ENCODE measurements at places on chromosomes 1 and 21. TPM values are rescaled to one million over a fixed set of nuclear protein-coding genes. Genes with fewer than 3 reads are reported as not detected.
A peak's percentile ranks its signal among the peaks of the same experiment; 100 is the strongest.

The SPRR2E gene
- total RNA-seq: not detected

The PTAFR gene
- 1.1 TPM for total RNA-seq

The LEPR gene
- 3.3 TPM for total RNA-seq

The CCT3 gene
- 142 TPM for total RNA-seq

The CYB5RL gene
- 10.5 TPM for total RNA-seq

The PKLR gene
- total RNA-seq: not detected

The EDARADD gene
- 0.68 TPM for total RNA-seq

The ERVH48-1 gene
- 0.13 TPM for total RNA-seq

GRCh38 chr1:50349242-50349565 lies 74.0 kb downstream of the DMRTA2 start:
- no peak for DNase-seq

DNA sequence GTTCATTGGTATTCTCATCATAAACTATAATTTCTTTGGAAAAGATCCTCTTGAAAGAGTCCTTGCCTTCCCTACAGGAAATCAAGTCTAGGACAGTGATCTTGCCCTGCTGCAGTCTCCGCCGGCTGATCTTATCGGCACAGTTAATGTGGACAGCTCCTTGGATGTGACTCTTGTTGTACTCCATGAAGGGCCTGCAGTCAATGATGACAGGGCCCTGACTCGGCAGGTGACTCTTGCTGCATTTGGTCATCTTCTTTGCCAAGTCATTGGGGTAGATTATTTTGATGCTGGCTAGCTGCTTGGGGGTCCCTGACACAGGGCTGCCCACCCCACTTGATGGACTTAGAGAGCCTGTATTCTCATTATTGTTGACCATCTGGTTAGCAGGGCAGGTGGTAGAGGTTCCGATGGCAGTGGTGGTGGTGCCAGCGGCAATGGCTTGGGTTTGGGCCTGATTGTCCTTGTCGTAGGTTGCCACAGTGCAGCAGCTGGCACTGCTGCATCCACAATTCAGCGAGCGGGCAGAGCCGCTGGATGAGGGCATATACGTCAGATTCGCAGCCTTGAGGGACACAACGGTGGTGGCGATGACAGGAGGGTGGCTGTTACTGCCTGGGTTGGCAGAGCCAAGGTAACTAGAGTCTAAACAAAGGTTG lies 2.7 kb downstream of the DUSP10 start:
- no peak for DNase-seq

- DNase-seq: no peak
Observed at GRCh38 chr1:180136331-180136967, 18.2 kb upstream of the QSOX1 start.

DNA sequence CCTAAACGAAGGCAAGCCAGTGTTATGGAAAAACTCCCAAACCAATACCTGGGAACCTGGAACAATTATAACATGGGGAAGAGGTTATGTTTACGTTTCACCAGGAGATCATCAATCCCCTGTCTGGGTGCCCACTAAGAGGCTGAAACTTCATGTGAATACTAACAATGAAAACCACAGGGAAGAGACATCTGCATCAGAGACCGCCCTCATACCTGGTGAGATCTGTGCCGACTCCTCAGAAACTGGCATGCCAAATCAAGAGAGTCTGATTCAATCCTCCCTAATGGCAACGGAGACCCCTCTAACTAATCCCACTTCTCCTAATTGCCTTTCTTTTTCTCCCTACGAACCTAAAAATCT lies 163.2 kb downstream of the IER5 start:
- DNase-seq: no peak

GRCh38 chr1:231986631-231987336 lies 360.2 kb downstream of the DISC1 start:
- DNase-seq: no peak

GRCh38 chr21:33198346-33199099 lies 31.2 kb upstream of the IFNAR2 start:
- no peak for DNase-seq

DNA sequence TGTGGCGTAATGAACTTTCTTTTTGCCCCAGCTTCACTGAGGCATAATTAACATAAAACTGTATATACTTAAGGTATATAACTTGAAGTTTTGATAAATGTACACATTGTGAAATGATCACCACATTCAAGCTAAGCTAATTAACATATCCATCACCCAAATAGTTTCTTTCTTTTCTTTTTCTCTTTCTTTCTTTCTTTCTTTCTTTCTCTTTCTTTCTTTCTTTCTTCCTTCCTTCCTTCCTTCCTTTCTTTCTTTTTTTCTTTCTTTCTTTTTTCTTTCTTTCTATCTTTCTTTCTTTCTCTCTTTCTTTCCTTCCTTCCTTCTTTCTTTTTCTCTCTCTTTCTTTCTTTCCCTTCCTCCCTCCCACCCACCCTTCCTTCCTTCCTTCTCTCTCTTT lies 62.5 kb downstream of the XCL1 start:
- DNase-seq: no peak

DNA sequence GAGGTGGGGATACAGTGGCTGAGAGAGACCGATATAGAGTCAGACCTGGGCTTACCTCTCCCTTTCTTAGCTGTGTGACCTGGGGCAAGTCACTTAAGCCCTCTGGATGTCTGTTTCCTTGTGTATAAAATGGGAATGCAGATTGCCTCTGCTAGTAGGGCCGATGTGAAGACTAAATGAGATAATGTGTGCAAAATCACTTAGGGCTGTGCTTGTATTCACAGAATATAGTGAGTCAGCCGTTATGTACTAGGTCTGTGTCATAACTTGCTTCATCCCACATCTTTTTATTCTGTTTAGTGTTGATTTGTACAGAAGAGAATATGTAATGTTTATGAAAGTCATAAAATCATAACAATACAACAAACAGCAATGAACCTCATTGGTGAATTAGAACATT lies 56.0 kb downstream of the PTPRU start:
- DNase-seq: no peak

DNA sequence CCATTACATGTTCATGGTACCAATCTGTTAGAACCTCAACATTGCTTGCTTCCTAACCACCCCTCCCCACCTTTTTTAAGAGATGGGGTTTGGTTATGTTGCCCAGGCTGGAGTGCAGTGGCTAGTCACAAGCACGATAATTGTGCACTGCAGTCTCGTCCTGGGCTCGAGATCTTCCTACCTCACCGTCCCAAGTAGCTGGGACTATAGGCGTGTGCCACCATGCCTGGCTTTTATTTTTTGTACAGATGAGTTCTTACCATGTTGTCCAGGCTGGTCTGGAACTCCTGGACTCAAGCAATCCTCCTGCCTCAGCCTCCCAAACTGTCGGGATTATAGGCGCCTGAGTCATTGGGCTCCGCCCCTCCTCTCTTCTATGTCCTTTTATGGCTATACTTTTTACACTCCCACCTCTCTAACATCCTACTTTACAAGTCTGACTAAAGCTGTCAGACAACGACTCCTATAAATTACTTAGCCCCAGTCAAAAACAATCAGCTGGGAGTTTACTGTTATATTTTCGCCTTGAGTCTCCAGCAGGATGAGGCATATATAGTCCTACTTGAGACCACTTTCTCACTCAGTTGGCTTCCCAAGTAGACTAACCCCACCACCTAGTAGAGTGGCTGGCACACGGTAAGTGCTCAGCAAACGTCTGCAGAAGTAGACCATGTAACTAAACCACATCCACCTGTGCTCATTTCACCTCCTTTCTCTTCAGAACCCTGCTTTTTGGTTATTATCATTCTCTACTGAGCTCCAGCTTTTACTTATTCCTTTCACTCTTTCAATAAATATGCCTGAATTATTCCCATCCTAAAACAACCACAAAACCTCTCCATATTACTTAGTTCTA lies 13.8 kb downstream of the ENSA start:
- no peak for DNase-seq

DNA sequence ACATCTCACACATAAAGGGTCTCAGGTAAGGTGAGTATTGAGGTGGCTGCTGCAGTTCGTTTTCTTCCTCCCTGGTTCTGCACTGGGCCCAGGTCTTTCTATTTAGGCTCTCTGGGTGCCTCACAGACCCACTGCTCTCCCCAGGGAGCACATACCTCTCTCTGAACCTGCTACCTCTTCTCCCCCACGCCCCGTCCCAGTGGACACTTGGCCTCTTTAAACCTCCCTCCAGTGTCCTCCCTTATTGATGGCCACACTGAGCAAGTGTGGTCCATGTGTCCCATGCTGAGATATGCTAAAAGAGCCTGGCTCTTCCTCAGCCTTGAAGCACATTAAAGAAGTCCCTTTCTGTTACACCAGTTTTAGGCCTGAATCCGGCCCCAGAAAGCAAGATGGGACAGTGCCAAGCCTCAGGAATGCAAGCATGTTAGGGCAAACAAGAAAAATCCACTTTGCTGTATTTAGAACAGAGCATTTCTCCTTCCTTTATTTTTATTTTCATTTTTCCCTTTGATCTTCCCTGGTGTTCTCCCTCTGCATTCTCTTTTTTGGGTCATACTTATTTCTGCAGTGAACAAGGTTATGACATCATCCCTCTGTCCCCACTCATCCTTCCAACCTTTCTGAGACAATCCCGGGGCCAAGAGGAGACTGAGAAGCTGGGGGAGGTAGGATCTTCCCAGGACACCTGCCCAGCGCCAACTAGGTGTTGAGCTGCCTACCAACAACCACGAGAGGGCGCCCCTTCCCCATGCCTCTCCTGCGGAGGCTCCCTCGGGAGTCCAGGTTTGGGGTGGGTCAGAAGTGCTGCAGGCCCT lies 5.0 kb upstream of the CHI3L2 start:
- DNase-seq: peak; percentile 68

DNA sequence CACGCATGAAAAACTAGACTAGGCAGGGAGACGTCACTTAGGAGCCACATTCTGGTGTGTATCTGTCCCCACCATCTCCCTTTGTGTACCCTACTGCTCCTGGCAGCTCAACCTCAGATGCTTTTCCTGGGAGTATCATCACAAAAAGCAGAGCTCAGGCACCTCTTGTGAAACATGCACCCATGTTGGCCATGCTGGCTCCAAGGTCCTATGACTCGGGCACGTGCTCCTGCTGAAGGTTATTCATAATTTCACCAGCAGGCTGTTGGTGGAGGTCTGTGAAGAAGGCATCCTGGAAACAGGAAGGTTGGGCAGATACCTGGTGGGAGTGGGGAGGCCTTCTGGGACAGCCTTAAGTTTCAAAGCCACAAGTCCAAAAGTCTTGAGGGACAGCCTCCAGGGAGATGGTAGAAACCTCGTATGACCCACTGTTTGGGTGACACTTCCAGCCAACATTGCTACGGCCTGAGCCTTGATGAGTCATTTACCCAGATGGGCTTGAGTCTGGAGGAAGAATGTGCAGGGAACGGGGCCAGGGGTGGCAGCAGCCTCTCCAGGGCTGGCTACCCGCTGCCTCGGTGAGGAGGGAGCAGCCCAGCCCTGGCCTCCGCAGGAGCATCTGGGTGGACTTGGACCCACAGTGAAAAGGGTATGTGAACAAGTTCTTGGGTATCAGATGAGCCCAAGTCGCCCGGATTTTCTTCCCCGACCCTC lies 75.8 kb downstream of the PGBD5 start:
- DNase-seq: no peak

DNA sequence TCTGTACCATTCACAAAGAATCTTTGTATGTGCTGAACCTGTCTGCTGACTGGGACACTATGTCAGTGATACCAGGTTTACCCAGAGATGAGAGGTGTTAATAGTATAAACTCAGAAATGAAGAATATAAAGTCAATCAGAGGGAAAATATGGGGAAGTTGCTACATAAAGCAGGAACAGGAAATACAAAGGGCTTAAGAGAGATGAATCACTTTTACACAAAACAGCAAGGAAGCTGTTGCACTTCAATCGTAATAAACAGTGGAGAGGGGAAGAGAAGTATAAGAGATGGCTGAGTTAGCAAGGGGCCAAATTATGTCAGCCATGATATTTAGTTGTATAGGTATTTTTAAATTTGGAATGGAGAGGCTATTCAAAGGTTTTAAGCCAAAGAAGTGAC lies 890.2 kb upstream of the NCAM2 start:
- DNase-seq: no peak

DNA sequence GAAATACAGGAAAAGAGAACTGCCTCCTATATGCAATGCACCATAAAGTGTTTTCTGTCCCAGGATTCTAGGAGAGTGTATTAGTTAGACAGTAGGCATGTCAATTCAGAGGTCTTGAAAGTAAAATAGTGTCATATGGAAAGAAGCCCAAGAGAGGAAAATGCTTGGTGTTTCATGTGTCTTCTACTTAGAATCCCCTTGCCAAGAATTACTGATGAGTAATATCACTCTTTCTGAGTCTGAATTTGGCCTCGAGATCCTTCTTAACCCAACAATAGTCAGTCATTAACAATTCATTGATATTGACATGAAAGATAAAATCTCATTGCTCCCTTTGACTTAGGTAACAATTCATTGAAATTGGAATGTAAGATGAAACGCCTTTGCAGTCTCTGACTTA lies 972.2 kb downstream of the TTLL7 start:
- DNase-seq: no peak

DNA sequence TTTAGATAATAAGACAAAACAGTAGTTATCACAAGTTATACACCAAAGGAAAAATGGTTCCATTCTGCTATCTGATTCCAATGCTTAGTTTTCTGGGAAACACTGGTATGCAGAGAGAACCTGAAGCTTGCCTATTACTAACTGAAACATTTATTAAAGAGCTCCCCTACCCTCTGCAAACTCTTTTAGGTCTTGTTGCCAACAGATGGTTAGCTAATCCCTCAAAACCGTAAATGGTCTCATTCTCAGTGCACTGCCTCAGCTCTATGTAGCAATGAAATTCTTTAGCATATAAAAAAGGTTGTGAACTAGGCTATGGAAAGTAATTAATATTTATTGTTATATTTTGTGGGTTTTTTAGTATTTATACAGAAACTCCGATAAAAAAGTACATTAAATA lies 20.4 kb downstream of the C21orf91 start:
- DNase-seq: no peak

GRCh38 chr1:159829273-159829634 lies 2.6 kb downstream of the SLAMF8 start:
- DNase-seq: no peak

GRCh38 chr21:33314111-33314510 lies 10.7 kb upstream of the IFNAR1 start:
- DNase-seq: no peak

Data from naive thymus-derived CD8-positive, alpha-beta T cell (primary cell).